ENCODE measurements at places on chromosomes 7 and 10. TPM values are rescaled to one million over a fixed set of nuclear protein-coding genes. Genes with fewer than 3 reads are reported as not detected.

The LEP gene
- not detected for total RNA-seq

The SEMA3C gene
- 6.6 TPM for total RNA-seq

The BTBD16 gene
- not detected for total RNA-seq

The EIF3A gene
- total RNA-seq, result 173 TPM

The TCERG1L gene
- total RNA-seq, result not detected

The MPP7 gene
- total RNA-seq, result 0.27 TPM

The RBP3 gene
- not detected for total RNA-seq

The SAMD9L gene
- total RNA-seq, result 26.5 TPM

The ANKRD61 gene
- 0.22 TPM for total RNA-seq

The TUBAL3 gene
- total RNA-seq, result 0.57 TPM

The ST8SIA6 gene
- 0.29 TPM for total RNA-seq

The TAS2R4 gene
- 1.7 TPM for total RNA-seq

The CASP7 gene
- total RNA-seq, result 36.2 TPM

The CDHR3 gene
- total RNA-seq, result 4.7 TPM

The GARIN1A gene
- total RNA-seq, result 0.53 TPM

The VTI1A gene
- total RNA-seq, result 51.4 TPM

The DNAJC12 gene
- 0.53 TPM for total RNA-seq

The ICA1 gene
- total RNA-seq, result 45.6 TPM

The DTX2 gene
- total RNA-seq, result 6.5 TPM

The SRRM3 gene
- total RNA-seq, result 0.80 TPM

The NKX2-3 gene
- 2.4 TPM for total RNA-seq

The BICC1 gene
- 3.9 TPM for total RNA-seq

The NME8 gene
- total RNA-seq, result not detected

The H2BK1 gene
- not detected for total RNA-seq
